Activated T-helper 9 cell treated with anti-CD3 and anti-CD28 coated beads, Interleukin-2, amount 50 U/mL, for 16 hours (primary cell): ENCODE measurements at places on chromosomes 5 and 9.

- DNase-seq, result no peak
These were observed 236.6 kb downstream of the CDK5RAP2 start for GRCh38 chr9:120343416-120343815.

GRCh38 chr5:1814183-1815020, 13.2 kb downstream of the NDUFS6 start:
- no peak for DNase-seq

- DNase-seq, result no peak
These were observed 94.8 kb upstream of the ADRA1B start for GRCh38 chr5:159821461-159821940.

DNA sequence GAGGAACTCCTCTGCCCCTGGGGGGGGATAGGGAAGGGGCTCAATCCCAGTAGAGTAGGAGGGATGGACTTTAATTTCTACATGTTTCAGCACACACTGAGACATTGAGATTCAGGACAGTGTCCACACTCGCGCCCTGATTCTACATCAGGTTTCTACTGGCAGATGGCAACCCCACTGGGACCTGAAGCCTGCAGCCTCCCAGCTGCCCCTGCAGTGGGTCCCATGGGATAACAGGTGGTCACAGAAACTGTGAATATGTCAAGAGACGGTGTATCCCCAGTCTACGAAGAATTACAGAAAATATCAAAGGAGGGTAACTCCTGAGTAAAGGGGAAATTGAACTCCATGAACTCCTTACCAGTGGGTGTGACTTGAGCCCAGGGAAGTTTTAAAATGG, 2.4 kb upstream of the TERT start:
- DNase-seq, result no peak

GRCh38 chr5:127820910-127821553, 117.8 kb downstream of the CCDC192 start:
- no peak for DNase-seq

- DNase-seq, result no peak
These were observed 33.0 kb upstream of the PWWP2A start for GRCh38 chr5:160152287-160152686.

DNA sequence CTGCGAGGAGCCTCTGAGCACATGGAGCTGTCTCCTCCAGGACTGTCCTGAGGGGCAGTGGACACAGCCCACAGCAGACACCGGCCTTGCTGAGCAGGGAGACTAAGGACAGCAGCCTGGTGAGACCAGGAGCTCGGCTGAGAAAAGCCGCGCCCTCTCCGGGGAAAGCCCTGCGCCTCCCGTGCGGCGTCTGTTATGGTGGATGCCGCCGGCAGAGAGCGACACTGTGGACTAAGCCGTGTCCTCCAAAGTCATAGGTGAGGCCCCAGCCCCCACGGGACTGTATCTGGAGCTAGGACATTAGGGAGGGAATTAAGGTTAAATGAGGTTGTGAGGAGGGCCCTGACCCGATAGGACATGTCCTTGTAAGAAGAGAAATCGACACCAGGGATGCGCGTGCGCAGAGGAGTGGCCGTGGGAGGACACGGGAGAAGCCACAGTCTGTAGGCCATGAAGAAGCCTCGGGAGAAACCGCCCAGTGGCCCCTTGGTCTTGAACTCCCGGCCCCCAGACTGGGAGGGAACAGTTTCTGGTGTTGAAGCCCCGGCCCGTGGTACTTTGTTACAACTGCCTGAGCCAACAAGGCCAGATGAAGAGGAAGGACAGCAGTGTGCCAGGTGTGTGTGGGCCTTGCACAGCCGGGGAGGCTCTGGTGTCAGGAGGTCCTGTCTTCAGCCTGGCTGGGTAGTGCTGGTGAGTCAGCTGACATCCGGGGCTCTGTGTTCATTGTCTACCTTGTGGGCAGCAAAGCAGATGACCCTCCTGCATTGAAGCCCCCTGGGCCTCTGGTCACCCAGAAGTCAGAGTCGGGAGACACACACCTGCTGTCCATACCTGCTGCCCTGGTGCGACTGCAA, 22.1 kb downstream of the MRPL36 start:
- DNase-seq, result no peak

DNA sequence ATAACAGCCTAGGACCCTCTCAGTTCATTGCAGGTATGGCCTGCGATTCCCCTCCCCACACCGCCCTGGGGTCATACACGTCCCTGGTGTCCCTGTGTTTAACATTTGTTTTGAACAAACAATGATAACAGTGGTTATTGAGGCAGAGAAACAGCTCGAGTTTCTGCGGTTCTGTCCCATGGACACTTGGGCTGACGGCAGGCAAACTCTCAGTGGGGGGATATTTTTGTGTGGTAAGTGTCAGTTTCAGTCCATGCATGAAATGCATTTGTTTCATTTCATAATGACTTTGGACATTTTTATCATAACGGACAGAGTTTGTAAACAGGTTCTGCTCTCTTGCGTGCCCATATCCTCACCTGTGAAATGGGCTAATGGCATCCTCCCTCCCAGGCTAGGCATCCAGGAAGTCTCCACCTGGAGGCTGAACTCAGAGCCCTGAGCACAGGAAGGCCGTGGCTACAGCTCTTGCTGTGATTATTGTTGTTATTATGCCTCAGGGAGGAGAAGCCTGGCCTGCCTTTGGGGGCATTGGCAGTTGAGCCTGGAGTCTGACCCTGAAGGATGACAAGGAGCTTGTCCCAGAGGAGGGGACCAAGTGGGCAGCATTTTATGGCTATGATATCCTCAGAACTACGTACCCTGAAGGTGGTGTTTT, 190.9 kb downstream of the GADD45G start:
- no peak for DNase-seq

- no peak for DNase-seq
These were observed 204.1 kb downstream of the ELAVL2 start for GRCh38 chr9:23621924-23622323.

- no peak for DNase-seq
These were observed 5.7 kb upstream of the AQP7 start for GRCh38 chr9:33408087-33408486.

DNA sequence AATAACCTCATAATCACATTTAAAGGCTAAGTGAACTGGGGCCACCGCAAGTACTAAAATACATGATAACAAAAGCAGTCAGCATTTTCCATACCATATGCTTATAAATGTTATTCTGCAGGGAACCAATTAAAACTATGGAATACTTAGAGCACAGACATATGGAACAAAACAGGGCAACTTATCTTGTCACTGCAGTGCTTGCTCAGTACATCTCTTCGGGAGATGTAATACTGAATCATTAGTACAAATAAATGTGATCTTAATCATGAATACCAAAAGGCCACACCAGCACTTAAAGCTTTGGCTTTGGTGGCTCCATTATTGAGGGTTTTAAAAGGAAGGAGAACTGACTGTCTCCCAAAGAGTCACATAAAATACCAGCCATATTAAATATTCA, 32.1 kb downstream of the PRUNE2 start:
- no peak for DNase-seq

GRCh38 chr5:7410936-7411511, 15.1 kb downstream of the ADCY2 start:
- DNase-seq, result no peak

- DNase-seq, result no peak
These were observed 33.3 kb downstream of the TMEM161B start for GRCh38 chr5:88235346-88235745.

GRCh38 chr9:34203275-34203991, 24.6 kb downstream of the UBAP1 start:
- DNase-seq, result no peak

DNA sequence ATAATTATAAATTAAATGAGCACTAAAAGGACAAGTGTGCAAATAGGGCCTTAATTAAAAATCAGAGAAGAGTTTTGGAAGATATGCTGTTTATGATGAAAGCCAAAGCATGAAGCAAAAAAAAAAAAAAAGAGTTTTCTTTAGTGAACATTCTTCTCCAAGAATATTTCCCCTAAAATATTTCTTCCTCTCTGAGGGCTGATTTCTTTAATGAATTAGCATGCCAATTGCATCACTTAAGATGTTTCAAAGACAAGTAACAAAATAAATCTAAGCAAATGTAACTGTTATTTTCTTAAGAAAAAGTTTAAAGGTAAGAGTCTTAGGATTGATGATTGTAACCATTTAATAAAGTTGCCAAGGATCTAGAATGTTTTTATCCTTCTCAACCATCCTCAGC, 81.6 kb upstream of the MPDZ start:
- no peak for DNase-seq

- DNase-seq, result no peak
These were observed 81.1 kb upstream of the KLF9 start for GRCh38 chr9:70495514-70495913.

DNA sequence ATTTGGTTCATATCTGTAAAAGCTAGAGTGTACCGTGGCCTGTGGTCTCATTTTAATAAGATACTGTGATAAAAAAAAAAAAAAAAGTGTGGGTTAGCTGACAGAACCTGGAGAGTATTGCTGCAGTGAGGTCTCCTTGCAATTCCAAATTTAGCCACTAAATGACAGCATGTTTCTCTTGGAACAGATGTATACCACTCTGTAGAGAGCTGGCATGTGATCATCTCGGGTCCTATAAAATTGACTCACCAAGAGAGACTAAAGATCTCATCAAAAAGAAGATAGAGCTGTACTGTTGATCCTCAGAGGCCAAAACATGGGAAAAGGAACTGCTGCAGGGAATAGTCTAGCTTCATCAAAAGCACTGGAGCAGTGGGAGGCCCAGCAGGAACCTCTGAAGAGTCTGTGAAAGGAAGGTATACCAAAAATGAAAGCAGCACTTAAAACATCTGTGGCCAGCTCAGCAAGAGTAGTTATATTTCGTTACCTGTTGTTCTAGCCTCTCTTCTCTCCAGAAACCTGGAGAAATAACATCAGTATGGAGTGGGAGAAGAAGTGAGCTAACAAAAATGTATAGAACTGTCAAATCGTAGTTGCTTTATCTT, 826.8 kb downstream of the EFNA5 start:
- no peak for DNase-seq

DNA sequence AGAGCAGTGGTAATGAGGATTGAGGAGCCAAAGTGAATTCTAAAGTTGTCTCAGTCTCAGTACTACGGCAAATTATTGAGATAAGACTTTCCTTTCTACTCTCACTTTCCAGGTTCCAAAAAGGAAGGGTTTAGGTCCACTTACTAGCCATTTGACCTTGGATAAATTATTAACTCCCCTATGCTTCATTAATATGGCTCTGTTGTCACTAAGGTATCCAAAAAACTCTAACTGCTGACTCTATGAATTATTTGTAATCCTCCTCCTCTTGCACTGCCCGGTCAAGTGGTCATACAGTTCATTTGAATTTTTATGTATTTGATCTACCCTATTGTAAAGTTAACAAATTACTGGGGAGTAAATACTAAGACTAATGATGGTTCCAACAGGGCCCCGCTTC, 17.7 kb upstream of the UGCG start:
- DNase-seq, result no peak

DNA sequence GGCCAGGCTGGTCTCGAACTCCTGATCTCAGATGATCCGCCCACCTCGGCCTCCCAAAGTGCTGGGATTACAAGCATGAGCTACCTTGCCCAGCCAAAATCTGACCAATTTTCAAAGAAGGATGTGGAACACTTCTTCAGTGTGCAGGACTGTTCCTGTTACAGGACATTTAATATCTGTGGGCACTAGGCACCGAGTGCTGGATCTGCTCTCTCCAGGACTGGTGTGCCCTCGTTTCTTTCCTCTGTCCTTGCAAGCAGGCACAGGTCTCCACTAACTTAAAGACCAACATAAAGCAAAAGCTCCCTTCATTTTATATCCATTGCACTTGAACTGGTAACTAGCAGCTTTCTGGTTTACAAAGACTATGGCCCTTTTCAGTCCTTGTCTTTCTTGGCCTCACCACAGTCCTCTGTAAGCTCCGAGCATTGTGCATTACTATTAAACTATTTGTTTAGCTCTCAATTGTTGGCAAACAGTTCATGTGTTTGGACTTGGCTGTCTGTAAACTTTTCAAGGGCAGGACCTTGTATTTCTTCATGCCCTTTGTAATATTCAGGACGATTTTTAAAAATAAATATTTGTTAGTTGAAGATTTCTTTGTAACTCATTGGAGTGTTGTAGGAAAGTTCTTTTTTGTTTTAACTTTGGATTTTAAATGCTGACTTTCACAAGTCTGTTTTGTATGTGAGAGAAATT, 37.3 kb downstream of the ARHGEF28 start:
- no peak for DNase-seq
